ENCODE measurements at places on chromosomes 1 and 21.

- no peak overlapping the region for H3K27ac ChIP-seq
- DNase-seq, result no peak
- no peaks in the 10 kb centered on the region for H3K4me1 ChIP-seq
- H3K27me3 ChIP-seq, result no peaks in the 10 kb centered on the region
- no peaks in the 10 kb centered on the region for H3K36me3 ChIP-seq
- H3K4me3 ChIP-seq, result no peak overlapping the region
Observed at GRCh38 chr1:210516092-210516656, 187.5 kb downstream of the HHAT start.

- H3K4me1 ChIP-seq, result peaks cover 3% of the 10 kb centered on the region
- H3K36me3 ChIP-seq, result no peaks in the 10 kb centered on the region
- no peak overlapping the region for H3K27ac ChIP-seq
- no peak overlapping the region for H3K4me3 ChIP-seq
Observed at GRCh38 chr1:17635276-17635675, 95.8 kb downstream of the ARHGEF10L start.

GRCh38 chr1:245939756-245940345, 567.2 kb downstream of the SMYD3 start:
- no peak for DNase-seq
- no peak overlapping the region for H3K4me3 ChIP-seq
- H3K27ac ChIP-seq, result no peak overlapping the region
- no peaks in the 10 kb centered on the region for H3K4me1 ChIP-seq
- no peaks in the 10 kb centered on the region for H3K27me3 ChIP-seq

DNA sequence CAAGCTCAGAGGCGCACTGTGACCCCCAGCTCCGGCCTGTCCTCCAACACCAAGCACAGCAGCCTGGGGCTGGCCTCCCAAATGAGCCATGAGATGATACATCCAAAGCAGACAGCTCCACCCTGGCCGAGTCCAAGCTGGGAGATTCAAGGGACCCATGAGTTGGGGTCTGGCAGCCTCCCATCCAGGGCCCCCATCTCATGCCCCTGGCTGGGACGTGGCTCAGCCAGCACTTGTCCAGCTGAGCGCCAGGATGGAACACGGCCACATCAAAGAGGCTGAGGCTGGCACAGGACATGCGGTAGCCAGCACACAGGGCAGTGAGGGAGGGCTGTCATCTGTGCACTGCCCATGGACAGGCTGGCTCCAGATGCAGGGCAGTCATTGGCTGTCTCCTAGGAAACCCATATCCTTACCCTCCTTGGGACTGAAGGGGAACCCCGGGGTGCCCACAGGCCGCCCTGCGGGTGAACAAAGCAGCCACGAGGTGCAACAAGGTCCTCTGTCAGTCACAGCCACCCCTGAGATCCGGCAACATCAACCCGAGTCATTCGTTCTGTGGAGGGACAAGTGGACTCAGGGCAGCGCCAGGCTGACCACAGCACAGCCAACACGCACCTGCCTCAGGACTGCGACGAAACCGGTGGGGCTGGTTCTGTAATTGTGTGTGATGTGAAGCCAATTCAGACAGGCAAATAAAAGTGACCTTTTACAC, 29.1 kb downstream of the SLC19A1 start:
- DNase-seq, result no peak
- no peak overlapping the region for H3K4me3 ChIP-seq
- peaks cover 11% of the 10 kb centered on the region for H3K36me3 ChIP-seq
- H3K27me3 ChIP-seq, result no peaks in the 10 kb centered on the region
- H3K27ac ChIP-seq, result no peak overlapping the region
- H3K4me1 ChIP-seq, result no peaks in the 10 kb centered on the region

- H3K4me3 ChIP-seq, result no peak overlapping the region
- DNase-seq, result no peak
- no peaks in the 10 kb centered on the region for H3K4me1 ChIP-seq
- H3K36me3 ChIP-seq, result no peaks in the 10 kb centered on the region
- H3K27ac ChIP-seq, result no peak overlapping the region
Observed at GRCh38 chr1:163231385-163231784, 28.7 kb upstream of the RGS5 start.

DNA sequence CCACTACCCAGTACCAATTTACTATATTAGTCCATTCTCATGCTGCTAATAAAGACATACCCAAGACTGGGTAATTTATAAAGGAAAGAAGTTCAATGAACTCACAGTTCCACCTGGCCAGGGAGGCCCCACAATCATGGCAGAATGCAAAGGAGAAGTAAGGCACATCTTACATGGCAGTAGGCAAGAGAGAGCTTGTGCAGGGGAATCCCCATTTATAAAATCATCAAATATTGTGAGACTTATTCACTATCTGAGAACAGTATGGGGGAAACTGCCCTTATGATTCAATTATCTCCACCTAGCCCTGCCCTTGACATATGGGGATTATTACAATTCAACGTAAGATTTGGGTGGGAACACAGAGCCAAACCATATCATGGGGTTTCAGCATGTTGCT, 6.4 kb downstream of the CD58 start:
- H3K4me1 ChIP-seq, result peaks cover 26% of the 10 kb centered on the region
- DNase-seq, result no peak
- H3K27me3 ChIP-seq, result no peaks in the 10 kb centered on the region
- peak overlapping the region; percentile 37 for H3K27ac ChIP-seq
- peaks cover 6% of the 10 kb centered on the region for H3K36me3 ChIP-seq
- H3K4me3 ChIP-seq, result peak overlapping the region; percentile 46

DNA sequence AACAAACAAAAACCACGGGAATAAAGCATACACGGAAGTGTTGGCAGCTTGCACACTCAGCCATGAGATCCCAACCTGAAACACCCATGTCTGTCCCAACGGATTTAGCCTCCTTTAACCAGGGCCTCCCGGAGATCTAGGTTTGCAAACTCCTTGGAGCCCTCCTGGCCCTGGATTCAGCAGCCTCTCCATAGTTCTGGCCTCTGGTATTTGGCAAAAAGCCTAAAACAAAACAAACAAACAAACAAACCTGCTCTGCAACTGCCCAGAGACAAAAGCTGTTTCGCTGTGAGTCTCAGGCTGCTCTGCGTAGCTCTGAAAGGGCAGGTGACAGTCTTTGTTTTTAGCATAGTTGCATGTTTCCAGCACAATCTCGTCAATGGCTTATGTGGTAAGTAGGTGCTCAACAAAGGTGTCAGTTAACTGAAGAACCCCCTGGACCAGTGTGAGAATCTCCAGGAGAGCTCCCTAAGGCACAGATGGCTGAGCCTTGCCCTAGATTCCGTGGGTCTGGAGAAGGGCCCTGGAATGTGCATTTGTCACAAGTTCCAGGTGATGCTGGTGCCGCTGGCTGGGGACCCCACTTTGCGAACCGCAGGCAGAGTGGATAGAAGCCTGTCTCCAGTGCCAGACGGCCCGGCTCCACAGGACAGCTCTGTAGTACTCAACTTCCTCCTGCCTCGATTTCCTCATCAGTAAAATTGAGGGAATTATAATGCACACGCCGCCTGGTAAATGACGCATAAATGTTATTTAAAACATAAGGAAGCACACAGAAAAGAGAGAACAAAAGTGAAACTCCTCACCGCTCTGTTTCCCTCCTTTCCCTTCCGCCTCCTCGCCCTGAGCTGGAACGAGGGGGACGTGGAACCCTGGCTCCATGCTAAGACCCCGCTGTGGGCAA, 86.2 kb downstream of the RIPK4 start:
- no peak overlapping the region for H3K27ac ChIP-seq
- H3K27me3 ChIP-seq, result no peaks in the 10 kb centered on the region
- no peak for DNase-seq
- no peaks in the 10 kb centered on the region for H3K36me3 ChIP-seq

DNA sequence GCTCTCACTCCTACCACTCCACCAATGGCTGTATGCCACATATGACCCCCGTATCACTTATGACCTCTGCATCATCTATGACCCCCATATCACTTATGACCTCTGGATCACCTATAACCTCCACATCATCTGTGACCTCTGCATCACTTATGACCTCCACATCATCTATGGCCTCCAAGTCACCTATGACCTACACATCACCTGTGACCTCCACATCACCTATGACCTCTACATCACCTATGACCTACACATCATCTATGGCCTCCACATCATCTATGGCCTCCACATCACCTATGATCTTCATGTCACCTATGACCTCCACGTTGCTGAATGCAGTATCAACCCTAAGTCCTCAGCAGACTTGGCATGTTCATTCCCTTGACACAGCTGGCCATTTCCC, 271.2 kb downstream of the MATN1 start:
- H3K27me3 ChIP-seq, result no peaks in the 10 kb centered on the region
- H3K4me1 ChIP-seq, result no peaks in the 10 kb centered on the region
- no peak overlapping the region for H3K27ac ChIP-seq
- DNase-seq, result no peak
- no peaks in the 10 kb centered on the region for H3K36me3 ChIP-seq

GRCh38 chr1:11483581-11484320, 4.8 kb downstream of the DISP3 start:
- H3K36me3 ChIP-seq, result no peaks in the 10 kb centered on the region
- DNase-seq, result no peak
- H3K4me3 ChIP-seq, result no peak overlapping the region

GRCh38 chr1:223316082-223316481, 47.9 kb downstream of the SUSD4 start:
- DNase-seq, result no peak
- no peak overlapping the region for H3K4me3 ChIP-seq
- no peaks in the 10 kb centered on the region for H3K36me3 ChIP-seq
- H3K4me1 ChIP-seq, result no peaks in the 10 kb centered on the region

DNA sequence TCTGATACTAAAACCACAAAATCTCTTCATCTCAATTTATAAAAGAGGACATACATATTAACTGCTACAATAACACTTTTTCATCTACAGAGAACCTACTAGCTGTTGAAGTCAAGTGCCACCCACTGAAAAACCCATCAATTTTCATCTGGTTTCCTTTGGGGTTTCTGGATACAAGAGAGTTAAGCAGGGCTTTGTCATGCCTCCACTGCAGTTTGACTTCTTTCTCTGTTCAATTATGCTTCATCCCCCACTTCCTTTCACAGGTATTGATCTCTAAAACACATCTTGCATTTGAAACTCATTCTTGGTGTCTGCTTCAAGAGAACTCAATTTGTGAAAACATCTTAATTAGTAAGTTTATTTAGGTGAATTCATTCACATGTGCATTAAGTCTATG, 60.5 kb upstream of the ANGPTL3 start:
- no peaks in the 10 kb centered on the region for H3K36me3 ChIP-seq
- H3K4me1 ChIP-seq, result no peaks in the 10 kb centered on the region
- H3K27me3 ChIP-seq, result no peaks in the 10 kb centered on the region
- H3K27ac ChIP-seq, result no peak overlapping the region
- no peak overlapping the region for H3K4me3 ChIP-seq
- DNase-seq, result no peak

DNA sequence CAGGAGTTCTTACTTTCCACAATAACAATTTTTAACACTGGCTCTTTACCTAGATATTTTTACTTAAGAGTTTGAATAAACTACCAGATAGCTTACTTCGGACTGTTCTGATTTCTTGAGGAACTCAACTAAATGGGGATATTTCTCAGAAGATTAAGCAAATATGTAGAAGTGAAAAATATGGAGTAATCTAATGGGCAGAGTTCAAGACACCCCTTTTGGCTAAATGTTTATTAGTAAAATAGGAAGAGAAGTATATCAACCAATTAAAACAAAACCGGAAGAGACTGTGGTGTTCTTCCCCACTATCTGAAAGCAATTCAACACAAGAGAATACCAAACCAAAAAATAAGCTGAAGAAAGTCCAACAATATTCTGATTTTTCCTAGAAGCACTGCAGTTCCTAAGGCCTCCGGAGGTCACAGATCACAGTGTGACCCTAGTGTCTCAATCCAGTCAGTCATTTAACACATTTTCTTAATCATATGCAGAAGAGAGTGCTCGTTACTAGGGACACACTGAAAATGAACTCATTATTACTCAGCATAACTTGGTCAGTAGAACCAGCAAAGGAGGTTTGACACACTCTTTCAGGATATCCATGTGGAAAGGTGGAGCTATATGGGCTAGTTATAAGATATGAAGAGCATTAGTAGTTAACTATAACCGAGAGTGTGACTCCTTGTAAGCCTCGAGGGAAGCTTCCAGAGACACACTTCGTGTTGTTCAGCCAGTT, 5.2 kb downstream of the SIPA1L2 start:
- H3K36me3 ChIP-seq, result no peaks in the 10 kb centered on the region
- no peak overlapping the region for H3K27ac ChIP-seq
- peaks cover 18% of the 10 kb centered on the region for H3K27me3 ChIP-seq
- H3K4me3 ChIP-seq, result no peak overlapping the region

DNA sequence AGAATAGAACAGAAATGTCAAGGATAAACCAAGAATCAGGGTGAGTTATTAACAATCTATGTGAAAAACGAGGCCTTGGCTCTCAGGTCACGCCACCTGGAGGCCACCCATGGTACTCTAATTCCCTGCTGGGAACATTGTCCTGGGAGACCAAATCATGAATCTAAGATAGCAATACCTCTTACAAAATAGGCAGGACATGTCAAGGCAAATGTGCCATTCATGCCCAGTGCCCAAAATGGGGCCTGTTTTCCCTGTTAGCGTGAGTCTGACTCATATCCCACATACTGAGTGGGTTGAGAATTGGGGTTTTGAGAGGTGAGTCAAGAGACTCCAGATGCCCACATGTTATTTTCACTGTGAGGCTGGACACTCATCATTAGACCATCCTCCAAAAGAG, 380.8 kb downstream of the HHIPL2 start:
- no peak overlapping the region for H3K4me3 ChIP-seq
- H3K4me1 ChIP-seq, result no peaks in the 10 kb centered on the region
- DNase-seq, result peak; percentile 32
- H3K27me3 ChIP-seq, result no peaks in the 10 kb centered on the region
- H3K36me3 ChIP-seq, result no peaks in the 10 kb centered on the region
- no peak overlapping the region for H3K27ac ChIP-seq

DNA sequence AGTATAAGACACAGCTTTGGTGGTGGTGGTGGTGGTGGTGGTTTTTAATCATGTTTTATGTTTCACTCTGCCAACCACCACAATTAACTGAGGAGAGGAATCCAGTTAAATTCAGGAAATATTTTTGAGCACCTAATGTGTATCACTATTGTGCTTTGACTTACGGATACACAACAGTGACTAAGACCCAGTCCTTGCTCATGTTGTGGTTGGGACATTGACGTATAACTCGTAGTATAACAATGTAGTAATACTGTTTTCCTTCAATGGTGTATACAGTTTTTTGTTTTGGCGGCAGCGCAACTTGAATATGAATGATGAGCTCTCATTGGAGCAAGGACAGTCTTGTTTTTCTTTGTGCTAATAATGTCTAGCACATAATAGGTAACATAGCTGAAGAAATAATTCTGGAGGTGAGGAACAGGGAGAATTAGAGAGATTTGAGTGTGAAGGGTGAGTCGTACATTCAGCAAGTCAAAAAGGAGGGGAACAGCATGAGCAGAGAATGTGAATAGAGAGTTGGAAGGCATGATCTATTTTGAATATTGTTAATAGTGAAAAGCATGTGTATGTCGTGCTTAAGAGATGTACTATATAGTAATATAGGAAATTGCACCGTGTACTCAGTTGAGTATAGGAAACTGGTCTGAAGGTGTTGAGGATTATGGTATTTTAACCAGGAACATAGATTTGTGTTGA, 5.5 kb downstream of the CACYBP start:
- no peaks in the 10 kb centered on the region for H3K27me3 ChIP-seq
- no peak for DNase-seq
- no peaks in the 10 kb centered on the region for H3K36me3 ChIP-seq

GRCh38 chr1:41242342-41243078, 404 bp upstream of the SCMH1 start:
- no peaks in the 10 kb centered on the region for H3K36me3 ChIP-seq
- no peaks in the 10 kb centered on the region for H3K27me3 ChIP-seq
- no peak for DNase-seq
- H3K4me1 ChIP-seq, result peaks cover 17% of the 10 kb centered on the region
